NAMALWA (cell line): ENCODE measurements at places on chromosomes 1 and 21.
A peak's percentile ranks its signal among the peaks of the same experiment; 100 is the strongest.

GRCh38 chr1:55860326-55860725 lies 645.2 kb upstream of the USP24 start:
- no peak for DNase-seq

GRCh38 chr1:27116232-27116631 lies 38.7 kb downstream of the SLC9A1 start:
- DNase-seq, result no peak

DNA sequence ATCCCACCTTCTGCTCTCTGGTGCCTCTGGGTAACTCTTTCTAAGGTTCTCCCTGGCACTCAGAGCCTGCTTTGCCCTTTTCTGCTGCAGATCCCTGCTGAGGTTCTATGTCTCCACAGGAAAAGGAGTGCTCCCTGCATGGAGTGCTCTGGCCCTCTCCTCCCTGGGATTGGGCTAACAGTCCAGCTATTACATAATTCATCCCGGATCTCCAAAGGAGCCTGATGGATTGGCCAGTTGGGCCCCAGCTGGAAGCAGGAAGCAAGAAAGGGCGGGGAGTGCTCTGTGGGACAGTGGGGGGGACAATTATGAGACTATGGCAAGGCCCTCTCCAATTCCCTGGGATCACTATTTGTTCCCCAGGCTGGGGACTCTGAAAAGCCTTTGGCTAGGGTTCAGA lies 51.9 kb upstream of the GOLT1A start:
- DNase-seq, result no peak

- DNase-seq, result no peak
Observed at GRCh38 chr1:67336157-67336556, 28.5 kb downstream of the IL12RB2 start.

DNA sequence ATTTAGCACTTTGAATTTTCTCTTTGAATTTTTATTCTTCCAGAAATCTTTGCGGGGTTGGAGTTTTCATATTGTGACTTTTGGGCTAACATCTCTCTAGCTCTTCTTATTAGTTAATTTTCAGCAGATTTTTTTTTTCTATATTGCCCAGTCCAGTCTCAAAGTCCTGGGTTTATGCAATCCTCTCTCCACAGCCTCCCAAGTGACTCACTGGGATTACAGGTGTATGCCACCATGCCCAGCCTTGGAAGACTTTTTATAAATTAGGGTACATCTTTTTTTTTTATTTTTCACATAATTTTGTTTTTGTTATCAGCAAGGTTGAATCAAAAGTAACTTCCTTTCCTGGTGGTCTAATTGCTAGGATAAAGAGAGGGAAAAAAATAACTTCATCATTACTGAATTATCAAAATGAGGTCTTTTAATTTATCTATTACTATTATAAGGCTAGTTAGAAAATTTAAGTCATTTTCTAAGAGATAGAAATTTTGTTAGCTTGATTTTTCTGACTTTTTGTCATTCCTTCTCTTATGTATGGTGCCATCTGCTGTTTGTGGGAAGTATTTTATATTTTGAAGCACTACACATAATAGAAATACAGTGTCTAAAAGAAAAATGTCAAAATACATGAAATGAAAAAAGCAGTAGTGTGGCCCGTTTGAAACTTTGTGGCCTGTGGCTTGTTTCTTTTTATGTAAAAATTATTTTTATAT lies 273.4 kb upstream of the CACYBP start:
- DNase-seq, result peak; percentile 76

- no peak for DNase-seq
Observed at GRCh38 chr1:239811211-239811885, 280.3 kb upstream of the FMN2 start.

DNA sequence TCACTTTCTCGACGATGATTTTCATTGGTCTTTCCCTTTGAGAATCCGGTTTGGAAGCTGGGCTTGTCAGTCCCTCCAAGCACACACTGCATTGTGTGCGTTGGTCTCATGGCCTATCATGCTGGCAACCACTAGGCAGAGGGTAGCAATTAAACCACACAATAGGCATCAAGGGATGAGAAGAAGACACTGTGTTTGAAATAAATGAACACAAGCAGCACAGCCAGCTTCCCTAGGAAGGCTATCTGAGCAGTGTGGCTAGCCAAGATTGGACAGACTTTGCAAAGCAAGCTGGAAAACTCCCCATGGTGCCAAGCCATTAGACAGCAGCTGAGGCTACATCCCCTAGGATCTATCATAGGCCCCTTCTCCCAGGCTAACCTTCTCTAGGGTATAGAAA lies 288.7 kb downstream of the NUF2 start:
- no peak for DNase-seq

DNA sequence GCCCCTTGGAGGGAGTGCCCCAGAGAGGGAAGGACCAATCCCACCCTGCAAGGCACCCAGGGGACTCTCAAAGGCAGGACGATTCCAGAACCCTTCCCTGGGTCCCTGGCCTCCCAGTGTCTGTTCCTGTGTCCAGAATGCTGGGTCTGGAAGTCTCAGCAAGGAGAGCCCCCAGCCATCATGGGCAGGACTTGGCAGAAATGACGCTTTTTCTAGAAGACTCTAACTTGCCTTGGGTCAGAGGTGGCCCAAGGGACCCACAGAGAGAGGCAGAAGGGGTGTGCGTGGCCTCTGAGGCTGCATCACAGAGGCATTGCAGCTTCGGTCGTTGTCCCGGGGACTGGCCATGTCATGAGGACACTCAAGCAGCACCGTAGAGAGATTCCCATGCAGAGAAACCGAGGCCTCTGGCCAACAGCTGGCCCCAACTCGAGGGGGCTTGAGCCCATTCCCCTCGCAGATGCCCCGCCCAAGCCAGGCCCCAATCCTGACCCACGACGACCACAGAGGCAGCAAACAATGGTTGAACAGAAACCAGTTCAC lies 57.8 kb downstream of the WNT9A start:
- no peak for DNase-seq

DNA sequence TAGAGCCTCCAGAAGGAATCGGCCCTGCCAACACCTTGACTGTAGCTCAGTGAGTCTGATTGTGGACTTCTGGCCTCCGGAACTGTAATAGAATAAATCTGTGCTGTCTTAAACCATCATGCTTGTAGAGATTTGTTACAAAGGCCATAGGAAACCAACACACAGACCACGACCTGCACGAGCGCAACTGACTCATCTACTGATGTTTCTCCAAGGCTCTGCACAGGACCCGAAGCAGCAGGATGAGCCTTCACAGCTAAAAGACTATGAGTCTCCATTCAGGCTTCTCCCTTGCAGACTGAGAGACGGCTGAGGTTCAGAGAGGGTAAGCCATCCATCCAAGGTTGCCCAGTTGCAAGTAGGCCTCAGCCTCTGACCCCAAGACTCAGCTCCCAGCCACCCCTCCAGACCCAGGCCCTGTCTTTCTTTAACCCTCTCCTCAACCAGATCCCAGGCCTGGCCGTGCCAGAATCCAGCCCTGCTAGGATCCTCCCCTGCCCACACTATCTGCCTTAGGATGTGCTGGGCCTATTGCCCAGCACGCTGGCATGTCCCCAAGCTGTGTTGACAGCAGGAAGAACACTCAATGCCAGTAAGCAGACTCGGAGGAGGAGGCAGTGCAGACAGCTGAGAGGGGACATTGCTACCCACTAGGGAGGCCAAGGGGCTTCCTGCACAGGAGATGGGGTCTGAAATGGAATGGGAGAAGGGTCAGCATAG lies 109.0 kb downstream of the HMGB4 start:
- DNase-seq, result no peak

- no peak for DNase-seq
Observed at GRCh38 chr21:39453571-39454179, 1.9 kb downstream of the SH3BGR start.

GRCh38 chr1:156586892-156587477 lies 4.6 kb upstream of the NAXE start:
- no peak for DNase-seq
